GM12864 (cell line): ENCODE measurements at places on chromosomes 1 and 21.

DNA sequence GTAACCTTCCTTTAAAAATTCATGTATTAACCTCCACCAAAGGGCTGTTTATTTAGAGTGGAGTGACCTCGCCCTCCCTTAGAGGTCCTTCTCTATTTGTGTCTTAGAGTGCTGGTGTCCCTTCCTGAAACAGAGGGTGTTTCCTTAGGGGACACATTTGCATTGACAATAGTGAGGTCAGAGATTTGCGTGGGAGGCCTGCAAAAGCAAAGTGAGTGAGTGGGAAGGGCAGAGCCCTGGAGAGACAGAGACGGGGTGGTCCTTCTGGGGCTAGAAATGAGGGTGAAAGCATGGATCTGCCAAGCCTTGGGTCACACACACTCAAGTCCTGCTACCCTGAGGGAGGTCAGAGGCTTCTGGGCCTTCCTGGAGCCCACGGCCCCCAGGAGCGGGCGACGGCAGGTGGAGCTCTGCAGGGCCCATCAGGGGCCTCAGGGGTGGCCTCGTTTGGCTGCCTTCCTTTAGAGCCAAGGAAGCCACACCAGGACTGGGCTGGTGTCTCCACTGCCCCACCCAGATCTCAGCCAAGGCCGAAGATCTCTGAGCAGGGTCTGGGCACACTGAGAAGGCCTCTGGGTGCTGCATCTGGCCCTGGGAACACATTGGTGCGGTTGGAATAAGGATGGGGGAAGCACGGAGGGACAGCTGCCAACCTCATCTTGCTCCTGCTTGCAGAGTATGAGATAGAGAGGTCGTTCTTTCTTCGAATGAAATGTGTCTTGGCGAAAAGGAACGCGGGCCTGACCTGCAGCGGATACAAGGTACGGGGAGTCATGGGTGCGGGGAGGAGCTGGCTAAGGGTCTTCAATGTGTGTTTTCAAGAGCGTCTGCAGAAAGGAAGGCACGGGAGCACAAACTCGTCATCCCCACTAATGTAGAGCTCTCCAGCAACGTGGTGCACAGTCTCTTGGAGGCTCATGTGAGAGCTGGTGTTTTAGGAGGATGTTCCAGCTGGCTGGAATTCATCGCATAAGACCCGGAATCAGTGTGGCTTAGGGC, 23.8 kb downstream of the SIM2 start:
- DNase-seq, result no peak

DNA sequence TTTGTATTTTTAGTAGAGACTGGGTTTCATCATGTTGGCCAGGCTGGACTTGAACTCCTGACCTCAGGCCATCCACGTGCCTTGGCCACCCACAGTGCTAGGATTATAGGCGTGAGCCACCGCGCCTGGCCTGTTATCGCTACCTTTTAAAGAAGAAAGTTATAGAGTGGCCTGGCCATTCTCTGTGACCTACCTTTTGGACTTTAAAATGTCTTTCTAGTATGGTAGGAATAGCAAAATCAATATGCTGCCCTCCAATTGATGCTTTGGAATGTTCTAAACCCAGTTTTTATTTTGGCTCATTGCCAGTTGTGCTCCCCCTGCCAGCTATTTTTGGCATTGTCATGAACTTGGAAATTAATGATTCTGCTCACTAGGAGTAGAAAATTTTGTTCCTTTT, 19.9 kb downstream of the HIPK1 start:
- DNase-seq, result no peak

- DNase-seq, result no peak
Measured at GRCh38 chr1:221451741-221452140, 290.1 kb downstream of the DUSP10 start.

DNA sequence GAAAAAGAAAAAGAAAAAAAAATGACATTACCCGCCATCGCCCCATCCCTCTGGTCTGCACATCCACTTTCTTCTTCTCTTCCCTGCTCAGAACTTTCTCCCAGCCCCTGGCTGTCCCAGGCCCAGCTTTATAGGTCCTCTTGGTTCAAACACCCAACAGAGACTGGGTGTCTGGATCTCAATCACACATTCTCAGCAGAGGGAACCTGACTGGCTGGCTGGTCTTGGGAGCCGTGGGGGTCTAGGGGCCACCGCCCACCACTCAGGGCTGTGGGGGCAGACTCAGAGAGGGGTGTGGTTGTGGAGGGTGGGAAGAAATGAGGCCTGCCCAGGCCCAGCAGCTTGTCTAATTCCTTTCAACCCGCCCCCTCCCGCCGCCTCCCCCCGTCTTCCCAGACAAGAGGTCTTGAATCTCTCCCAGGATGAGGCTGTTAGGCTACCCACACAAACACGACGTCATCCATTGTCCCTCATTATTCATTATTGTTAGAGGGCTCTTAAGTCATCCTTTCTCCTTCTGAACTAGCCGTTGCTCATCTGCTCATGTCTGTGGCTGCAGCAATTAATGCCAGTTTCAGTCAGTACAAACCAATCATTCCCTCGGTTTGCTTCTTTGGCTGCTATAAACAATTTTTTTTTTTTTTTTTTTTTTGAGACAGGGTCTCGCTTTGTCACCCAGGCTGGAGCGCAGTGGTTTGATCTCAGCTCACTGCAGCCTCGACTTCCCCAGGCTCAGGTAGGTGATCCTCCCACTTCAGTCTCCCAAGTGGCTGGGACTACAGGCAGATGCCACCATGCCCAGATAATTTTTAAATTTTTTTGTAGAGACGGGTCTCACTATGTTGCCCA, 40.6 kb upstream of the CLIC4 start:
- DNase-seq, result no peak

DNA sequence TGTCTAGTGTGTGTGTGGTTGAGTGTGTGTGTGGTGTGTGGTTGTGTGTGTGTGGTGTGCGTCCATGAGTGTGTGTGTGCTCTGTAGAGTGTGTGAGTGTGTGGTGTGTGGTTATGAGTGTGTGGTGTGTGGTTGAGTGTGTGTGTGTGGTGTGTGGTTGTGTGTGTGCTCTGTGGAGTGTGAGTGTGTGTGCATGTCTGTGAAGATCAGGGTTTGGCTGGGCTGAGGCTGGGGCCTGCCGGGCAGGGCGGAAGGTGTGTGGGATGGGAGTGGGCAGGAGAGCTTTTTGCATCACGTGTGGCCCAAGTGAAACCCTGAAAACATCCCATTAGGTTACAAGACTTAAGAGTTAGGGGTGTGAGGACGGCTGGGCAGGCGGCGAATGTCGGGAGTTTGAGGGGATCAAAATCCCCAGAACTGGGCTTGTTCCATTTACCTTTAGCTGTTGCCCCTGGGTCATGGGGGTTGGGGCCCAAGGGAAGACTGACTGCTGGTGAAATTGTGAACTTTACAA, 2.9 kb upstream of the FCMR start:
- peak; percentile 77 for DNase-seq

GRCh38 chr1:48817505-48818114, 40.9 kb upstream of the BEND5 start:
- DNase-seq, result no peak

DNA sequence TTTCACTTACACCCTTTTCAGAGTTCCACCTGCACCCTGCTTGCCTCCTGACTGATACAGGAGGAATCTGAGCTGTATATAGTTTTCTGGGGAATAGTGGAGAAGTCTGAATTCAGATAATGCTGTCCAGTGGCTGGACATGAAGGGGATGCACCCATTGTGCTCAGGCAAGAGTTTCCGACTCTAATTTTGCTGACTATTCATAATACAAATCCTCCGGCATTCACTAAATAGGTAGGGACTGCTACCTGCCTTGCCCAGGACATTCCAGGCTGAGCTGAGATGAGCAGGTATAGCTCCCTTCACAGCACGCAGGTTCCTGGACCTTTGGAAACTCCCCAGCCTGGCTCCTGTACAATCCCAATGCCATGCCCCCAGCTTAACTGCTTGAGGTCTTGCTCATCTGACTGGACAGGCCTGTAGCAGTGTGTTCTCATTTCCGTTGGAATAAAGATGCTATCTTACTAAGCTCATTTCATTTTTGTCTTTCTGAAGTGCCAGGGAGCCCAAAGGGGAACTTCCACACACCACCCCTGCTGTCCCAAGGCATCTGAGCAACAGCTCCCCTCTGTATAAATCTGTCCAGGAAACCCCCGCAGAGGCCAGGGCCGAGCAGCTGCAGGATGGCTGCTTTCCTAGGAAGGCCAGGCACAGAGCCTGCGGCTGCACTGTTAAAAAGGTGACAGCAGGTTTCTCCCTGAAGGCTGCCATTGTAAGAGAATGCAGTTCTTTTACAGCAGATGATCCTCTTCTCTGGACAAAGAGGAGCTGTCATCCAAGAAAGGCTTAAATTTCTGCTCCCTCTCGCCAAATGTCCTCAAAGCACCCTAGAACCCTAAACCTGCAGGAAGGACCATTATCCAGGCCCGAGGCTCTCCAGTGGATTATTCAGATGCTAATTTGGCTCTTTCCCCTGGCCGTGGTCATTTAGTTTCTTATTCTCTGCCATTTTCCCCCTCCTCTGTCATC, 21.7 kb upstream of the VASH2 start:
- DNase-seq, result no peak

DNA sequence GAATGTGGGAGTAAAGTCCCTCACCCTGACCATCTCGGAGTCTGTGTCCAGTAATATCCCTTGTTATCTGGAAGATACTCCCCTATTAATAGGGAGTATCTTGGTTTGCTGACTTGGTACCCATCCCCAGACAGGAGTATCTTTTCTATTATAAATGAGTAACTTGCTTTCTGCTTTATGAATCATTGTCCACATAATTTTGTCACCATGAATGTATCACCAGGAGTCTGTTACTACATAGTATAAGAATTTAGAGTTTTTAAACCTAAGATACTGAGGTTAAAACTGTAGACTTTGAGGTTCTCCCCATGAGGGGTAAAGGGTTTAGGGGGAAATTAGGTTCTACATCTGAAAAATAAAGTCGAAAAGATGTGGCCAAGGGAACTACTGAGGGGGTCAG, 175.6 kb downstream of the FCRL5 start:
- DNase-seq, result no peak

DNA sequence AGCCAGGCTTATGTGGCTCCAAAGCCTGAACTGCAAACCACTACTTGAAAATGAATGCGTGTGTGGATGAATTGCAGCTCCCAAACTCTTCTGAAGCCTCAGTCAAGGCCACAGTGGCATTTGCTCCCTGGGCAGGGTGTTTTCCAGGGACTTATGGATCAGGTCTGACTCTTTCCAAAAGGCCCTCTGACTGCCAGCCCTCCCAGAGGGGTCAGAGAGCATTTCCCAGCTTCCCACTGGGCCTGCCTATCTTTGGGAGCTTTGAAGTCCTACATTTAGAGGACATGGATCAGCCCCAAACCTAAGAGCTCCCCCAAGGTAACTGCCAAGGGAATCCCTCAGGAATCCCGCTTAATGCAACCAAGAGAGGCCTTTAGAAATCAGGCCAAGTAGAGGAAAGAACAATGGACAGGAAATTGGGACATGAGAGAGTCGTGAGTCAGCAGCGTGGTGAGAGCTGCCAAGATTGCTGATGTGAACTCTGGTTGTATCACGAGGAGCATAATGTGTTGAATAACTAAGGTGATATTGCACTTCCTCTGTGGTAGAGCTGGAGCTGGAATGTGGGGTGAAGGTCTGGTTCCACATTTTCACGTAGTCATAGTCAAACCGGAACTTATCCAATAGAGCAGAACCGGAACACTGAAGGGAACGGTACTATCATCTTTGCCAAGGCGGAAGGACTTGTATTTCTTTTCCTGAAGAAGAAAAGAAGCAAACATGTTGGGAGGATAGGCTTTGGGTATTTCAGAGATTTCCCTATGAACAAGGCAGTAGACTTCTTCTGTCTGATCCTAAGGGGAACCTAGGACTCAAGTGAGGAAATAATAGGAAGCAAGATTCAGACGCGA, 99.4 kb upstream of the JUN start:
- DNase-seq, result no peak
